ENCODE measurements at places on chromosomes 2 and 18.

GRCh38 chr18:34631093-34631966 lies 78.8 kb upstream of the DTNA start:
- DNase-seq: no peak

- no peak for DNase-seq
These were observed 71.9 kb downstream of the UXS1 start for GRCh38 chr2:106122157-106122556.

GRCh38 chr2:221596192-221596591 lies 24.1 kb upstream of the EPHA4 start:
- peak; percentile 68 for DNase-seq

DNA sequence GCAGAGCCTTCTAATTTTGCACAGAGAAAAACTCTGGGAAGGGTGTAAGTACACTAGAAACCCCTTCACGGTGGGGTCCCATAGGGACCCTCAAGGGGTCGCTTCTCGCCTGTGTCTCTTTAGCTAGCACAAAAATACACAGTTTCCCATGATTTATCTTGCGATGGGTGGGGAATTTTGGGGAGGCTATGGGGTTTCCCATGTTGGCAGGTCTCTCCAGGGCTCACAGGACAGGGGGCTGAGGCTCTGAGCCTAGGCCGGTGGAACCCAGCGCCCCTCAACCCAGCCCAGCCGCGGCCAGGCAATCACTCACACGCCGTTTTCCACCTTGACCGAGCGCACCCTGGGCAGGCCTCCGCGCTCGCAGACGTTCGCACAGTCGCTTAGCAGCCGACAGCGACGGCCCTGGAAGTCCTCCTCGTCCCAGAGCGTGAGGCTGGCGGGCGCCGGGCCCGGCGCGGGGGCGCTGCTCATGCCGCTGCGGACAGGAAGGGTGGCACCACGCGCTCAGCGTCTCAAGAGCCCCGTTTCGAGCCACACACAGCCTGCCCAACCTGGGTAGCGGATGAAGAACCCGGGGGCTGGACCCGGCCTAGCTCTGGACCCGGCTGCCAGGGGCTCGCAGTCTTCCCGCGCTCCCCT lies 398 bp downstream of the CRYBA2 start:
- no peak for DNase-seq

GRCh38 chr2:204655101-204655500 lies 109.8 kb downstream of the PARD3B start:
- peak; percentile 69 for DNase-seq

DNA sequence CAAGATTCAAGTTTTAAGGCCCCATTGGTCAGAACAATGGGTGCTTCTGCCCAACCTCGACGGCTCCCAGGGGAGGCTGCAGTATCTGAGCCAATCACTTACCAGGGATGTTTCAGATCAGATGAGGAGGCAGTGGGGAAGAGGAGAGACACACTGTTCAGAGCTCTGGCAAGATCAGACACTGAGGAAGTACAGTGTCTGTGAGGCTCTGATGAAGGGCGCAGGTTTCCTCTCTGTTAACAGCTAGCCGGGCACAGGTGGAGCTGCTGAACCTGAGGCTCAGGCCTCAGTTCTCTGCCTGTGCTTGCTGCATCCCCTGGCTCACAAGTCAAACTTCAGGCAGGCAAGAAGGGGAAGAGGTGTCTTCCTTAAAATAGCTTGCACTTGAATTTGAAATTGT lies 69.7 kb downstream of the TPO start:
- no peak for DNase-seq

GRCh38 chr2:168314236-168314635 lies 66.8 kb upstream of the STK39 start:
- no peak for DNase-seq

- no peak for DNase-seq
These were observed 1.1 kb downstream of the MAP2 start for GRCh38 chr2:209424781-209425470.

DNA sequence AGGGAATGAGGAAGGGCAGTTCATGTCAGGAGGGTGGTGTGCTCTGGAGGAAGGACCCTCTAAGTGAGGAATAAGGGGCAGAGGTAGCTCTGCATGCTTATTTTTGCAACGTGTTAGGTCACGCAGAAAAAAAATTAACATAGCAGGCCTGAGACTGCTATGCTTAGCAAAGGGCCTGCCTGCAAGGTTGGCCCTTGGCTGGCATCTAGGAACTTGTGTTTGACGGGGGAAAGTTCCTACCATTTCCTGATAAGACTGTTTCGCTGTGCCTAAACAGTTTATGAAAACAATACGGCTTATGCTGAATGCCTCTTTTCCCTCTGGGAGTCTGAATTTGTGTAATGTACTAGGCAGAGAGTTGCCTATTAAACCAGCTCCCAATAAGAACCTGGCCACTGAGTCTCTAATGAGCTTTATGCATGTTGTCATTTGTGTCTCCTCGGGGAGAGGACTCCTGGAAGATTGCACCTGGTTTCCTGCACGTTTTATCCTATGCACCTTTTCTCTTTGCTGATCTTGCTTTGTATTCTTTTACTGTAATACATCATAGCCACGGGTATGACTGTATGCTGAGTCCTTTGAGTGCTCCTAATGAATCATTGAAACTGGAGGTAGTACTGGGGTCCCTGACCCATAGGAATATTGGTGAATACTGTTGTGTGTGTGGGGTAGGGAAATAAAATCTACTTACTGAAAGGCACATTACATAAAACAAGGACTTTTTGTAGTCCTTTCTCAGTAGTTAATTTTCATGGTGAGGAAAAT lies 169.0 kb downstream of the PRPF40A start:
- no peak for DNase-seq

GRCh38 chr2:130871843-130872740 lies 35.4 kb downstream of the ARHGEF4 start:
- no peak for DNase-seq

GRCh38 chr2:152166633-152167032 lies 8.9 kb downstream of the STAM2 start:
- peak; percentile 23 for DNase-seq

GRCh38 chr2:85737481-85737880 lies 16.3 kb upstream of the ATOH8 start:
- DNase-seq: peak; percentile 90

GRCh38 chr2:43540021-43540779 lies 55.6 kb downstream of the THADA start:
- peak; percentile 82 for DNase-seq

DNA sequence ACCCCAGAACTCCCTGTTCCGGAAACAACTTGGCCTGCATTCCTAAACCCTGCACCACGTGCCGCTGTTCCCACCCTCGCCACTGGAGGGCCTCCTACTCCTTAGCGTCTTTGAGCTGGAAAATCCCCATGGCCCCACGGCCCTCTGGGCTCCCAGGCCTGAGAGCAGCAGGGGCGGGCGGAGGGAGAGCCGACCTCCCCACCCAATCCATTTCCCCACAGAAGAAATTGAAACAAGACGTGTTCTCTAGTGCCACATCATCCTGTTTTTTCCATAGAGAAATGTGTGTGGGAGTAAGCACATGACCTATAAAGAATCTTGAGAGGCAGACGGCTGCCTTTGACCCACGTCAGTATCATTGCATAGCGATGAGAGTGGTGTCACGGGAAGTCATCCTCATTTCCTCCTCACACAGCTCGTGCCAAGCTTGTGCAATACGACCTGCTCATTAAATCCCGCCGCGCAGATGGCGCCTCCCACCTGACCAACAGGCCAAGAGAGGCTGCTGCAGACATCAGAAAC lies 79.2 kb downstream of the LAMA1 start:
- DNase-seq: peak; percentile 91

- no peak for DNase-seq
These were observed 207.3 kb upstream of the APCDD1 start for GRCh38 chr18:10247021-10247741.

- DNase-seq: no peak
These were observed 107.9 kb upstream of the DLX2 start for GRCh38 chr2:172210599-172210998.

GRCh38 chr18:34695310-34695709 lies 14.8 kb upstream of the DTNA start:
- no peak for DNase-seq

DNA sequence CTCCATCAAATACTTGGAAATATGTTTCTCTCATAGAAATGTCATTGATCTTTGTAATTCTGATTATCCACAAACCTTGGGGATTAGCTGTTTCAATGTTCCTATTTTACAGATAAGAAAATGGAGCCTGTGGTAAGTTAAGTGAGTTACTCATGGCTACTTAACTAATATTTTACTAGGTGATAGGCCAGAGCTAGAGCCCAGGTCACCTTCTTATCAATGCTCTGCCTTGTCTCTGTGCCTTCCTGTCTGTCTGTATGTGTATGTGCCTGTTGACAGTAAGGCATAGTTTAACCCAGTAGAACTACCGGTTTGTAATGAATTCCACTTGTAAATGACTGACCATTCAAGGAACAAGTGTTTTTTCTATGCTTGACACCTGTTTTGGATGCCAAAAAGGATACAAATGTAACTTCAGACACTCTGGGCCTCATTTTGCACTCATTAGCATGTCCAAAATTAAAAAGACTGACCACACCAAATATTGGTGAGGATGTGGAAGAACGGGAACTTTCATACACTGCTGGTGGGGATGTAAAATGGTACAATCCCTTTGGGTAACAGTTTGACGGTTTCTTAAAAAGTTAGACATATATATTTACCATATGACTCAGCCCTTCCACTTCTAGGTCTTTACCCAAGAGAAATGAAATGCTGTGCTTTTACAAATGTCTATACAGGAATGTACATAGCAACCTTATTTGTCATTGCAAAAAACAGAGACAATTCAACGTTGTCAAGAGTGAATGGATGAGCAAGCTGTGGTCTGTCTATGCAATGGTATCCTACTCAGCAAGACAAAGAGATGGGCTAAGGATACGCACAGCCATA lies 19.6 kb upstream of the IL1A start:
- DNase-seq: no peak

DNA sequence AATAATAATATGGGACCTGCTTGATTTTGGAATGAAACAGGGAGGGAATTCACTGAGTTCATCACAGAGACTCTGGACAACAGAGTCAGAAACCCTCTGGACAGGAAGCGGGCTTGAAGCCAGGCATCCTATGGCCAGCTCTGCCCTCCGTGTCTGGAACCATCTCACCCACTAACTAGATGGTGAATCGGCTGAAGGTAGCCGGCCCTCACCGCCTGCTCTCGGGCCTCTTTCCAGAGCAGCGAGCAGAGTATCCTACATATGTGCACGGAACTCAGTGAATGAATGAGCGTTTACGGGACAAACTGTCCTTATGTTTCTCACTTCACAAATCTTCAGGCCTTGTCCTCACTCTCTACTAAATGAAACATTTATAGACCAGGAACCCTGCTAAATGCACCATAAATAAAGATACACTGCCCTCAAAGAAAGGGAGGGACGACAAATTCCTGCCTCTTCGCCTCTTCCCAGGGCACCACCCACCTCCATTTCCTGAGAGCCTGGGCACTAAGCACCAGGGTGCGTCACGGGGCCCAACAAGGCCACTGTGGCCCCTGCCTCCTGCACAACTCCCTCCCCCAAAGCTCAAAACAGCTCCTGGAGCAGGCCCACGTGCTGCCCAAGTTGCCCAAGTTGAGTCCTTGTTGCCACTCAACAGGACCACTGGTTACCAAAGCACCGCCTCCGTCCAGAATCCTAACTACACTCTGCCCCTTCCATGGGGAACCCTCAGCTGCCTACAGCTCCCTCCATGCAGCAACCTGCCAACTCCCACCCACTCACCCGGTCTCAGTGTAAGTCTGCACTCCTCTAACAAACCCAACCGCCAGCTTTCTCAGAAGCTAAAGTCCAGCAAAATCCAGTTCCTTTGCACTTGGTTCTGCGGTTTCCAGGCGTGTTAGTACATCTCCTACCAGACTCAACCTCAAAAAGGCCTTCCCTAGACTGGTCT lies 1.7 kb downstream of the TBC1D8 start:
- DNase-seq: no peak

DNA sequence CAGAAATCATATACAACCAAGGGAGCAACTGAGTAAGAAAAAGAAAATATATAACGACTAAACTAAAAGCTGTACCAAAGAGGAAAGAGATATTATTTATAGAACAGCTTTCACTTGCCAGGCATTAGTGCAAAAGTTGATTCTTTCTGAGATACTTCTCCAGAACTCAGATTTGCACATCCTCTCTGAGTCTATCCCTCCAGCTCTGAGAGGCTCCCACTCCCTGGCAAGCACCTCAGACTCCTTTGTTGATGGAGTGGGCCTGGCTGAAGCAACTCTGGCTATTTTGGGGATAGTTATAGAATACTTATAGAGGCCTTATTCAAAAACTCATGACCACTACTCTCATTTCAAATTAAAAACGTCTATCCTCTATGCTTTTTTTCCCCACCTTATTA lies 501.6 kb upstream of the TNP1 start:
- DNase-seq: peak; percentile 22

- DNase-seq: no peak
These were observed 852.8 kb upstream of the ACVR2A start for GRCh38 chr2:146992057-146992456.

DNA sequence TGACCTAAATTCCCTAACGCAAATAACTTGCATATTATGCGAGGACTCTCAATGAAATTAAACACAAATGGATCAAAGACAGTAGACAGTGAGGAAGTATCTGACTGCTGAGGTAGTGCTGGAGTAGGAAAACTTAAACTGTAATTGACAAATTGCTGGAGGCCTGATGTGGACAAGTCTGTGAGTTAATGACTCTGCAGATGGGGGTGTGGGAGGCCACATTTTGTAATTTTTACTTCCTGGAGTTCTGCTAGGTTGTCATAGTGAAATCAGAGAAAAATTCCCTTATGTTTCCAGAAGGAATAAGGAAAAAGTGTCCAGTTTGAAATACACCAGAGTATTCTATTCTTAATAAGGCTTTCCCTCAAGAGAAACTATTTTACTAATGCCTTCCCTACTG lies 333.0 kb upstream of the CNTNAP5 start:
- no peak for DNase-seq

DNA sequence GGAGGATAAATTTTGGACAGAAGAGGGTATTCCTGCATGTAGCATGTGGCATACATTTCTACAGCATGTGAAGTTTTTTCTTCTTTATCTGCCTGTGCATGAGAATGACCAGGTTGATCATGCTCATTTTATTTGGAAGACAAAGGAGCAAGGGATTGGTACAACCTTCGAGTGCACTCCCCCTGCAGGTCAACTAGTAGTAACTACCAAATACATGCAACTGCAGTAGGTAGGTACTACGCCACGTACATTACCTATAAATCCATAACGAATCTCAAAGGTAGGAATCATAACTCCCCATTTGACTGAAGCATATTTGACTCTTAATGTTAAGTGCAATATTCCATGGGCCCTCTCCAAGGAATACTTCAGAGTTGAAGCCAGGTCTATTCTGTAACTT lies 763.9 kb downstream of the TSN start:
- DNase-seq: no peak

- no peak for DNase-seq
These were observed 566.6 kb upstream of the VRK2 start for GRCh38 chr2:57479981-57480380.

GRCh38 chr18:66264130-66264529 lies 339.8 kb downstream of the CDH19 start:
- DNase-seq: no peak

Data from AG20443 (cell line).